ENCODE measurements at places on chromosomes 4 and X.

DNA sequence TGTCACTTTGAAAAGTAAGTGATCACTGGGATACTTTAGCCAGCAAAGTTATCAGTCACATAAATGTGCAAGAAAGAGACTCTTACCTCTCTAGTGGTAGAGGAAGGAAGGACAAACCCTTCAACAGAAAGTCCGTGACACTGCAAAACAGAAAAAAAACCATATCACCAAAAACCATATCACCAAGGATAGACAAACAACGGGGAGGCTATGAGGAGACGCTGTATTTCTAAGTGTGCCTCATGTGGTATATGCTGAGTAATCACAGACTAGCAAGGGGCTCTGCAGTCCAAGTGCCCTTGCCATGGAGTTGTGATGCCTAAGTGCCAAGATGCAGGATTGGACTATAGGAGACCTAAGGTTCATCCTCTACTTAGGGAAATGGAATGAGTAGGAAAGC lies 11.5 kb upstream of the HDAC8 start:
- DNase-seq: peak; percentile 9

DNA sequence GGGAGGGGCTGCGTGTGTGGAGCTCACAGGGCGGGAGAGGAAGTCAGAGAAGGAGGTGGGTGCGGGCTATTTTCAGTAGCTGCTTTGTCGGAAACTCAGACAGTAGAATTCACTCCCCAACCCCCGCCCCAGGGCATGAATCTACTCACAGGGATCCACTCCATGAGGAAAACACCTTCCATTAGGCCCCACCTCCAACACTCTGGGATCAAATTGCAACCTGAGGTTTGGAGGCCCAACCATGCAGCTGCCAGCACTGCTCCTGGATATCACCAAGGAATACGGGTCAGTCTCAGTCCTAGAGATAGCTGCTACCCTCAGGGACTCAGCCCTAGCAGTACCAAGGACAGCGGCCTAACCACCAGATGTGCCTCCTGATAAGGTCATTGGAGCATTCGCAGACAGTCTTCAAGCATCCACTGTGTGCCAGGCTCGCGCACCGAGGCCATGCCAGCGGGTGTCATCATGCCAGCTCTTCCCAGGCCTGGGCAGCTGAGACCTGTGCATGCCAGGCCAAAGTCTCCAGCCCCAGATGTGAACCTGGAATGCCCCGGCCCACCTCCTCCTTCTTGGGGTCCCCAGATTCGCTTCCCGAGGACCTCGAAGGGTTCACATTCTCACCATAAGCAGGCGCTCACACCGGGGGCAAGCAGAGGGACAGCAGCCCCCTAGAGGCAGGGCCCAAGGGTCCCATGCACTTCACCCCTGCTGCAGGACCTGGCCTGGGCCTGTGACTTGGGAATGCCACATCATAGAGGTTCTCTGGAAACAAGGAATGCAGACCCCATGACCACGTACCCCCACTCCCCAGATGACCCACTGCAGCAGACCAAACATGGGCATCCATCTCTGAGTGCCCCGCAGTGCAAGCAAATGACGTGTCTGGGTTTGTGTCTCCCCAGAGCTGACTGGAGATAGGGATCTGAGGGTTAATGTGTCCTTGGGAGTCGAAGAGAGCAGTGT lies 102.3 kb downstream of the ADRA2C start:
- DNase-seq: no peak

DNA sequence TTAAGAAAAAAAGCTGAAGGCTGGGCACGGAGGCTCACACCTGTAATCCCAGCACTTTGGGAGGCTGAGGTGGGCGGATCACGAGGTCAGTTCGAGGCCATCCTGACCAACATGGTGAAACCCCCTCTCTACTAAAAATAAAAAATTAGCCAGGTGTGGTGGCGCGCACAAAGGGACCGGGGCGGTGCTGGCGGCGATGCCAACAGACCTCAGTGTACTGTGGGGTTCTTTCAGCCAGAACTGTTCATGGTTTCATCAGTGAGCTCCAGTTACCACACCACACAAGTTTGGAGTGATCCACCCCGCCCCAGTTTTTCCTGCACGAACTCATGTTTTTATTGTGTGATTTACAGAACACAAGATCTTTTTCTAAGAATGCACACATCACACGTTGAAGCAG lies 21.2 kb upstream of the IRAK1 start:
- no peak for DNase-seq

- no peak for DNase-seq
Measured at GRCh38 chrX:153732401-153732800, 7.7 kb downstream of the ABCD1 start.

DNA sequence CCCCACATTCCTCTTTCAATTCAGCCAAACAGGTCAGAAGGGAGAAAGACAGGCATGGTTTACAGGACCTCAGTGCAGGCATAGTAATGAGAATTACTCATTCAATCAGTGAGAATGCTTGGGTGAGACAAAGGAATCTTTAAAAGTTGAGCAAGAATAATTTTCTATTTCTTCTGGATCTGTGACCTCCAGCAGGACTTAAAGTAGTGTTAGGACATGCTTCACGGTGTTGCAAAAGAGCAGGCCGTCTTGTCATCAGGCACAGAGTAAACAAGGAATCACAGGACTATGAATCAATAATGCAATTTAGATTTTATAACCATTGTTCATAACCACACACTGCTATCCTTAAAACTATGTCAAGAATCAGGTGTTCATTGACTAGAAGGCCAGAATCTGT lies 130.6 kb upstream of the GLRA2 start:
- no peak for DNase-seq

DNA sequence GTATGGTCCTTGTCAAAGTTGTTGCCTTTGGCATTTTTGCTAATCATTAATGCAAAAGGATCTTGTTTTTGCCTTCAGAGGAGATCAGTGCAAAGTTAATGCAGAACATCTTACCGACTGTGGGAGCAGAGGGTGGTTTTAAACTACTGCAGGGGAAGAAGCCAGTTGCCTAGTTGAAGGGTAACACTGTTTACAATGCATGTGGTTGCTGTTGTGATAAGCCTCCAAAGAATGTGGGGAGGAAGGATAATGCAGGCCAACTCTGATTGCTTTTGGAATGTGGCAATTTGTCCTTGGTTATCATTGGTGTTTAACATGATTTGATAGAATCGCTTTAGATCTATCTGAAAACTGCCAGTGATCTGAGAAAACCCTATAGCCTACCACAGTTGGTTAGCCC lies 204.3 kb upstream of the TLL1 start:
- no peak for DNase-seq

All from CMK (cell line).